ENCODE measurements at places on chromosomes 2 and 18.

- DNase-seq, result no peak
These were observed 58.9 kb upstream of the KIF5C start for GRCh38 chr2:148816176-148816575.

GRCh38 chr2:23457990-23458682, 73.2 kb downstream of the KLHL29 start:
- DNase-seq, result no peak

DNA sequence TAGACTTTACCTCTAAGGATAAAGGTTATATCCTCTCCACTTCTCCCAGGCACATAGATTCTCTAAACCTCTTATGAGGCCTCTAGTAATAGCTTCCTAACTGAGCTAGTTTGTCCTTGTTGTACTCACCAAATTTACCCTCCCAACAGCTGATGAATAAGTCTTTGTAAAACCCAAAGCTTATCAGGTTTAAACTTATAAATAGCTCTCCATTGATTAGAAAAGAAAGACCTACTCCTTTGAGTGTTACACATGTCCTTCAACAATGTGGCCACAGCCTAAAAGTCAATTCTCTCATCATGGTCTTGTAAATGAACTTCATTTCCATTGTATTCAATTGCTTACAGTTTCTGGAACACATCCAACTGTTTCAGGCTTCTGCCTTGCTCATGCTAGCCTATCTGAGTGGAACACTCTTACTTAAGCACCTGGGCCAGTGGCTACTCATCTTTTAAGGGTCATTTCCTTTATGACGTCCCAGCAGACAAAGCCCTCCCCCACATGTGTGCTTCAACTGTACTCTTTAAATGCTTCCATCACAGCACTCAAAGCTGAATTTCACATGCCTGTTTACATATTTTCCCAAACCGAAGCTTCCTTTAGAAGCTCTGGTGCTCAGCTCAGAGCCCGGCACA, 131.6 kb downstream of the CDH2 start:
- DNase-seq, result no peak

DNA sequence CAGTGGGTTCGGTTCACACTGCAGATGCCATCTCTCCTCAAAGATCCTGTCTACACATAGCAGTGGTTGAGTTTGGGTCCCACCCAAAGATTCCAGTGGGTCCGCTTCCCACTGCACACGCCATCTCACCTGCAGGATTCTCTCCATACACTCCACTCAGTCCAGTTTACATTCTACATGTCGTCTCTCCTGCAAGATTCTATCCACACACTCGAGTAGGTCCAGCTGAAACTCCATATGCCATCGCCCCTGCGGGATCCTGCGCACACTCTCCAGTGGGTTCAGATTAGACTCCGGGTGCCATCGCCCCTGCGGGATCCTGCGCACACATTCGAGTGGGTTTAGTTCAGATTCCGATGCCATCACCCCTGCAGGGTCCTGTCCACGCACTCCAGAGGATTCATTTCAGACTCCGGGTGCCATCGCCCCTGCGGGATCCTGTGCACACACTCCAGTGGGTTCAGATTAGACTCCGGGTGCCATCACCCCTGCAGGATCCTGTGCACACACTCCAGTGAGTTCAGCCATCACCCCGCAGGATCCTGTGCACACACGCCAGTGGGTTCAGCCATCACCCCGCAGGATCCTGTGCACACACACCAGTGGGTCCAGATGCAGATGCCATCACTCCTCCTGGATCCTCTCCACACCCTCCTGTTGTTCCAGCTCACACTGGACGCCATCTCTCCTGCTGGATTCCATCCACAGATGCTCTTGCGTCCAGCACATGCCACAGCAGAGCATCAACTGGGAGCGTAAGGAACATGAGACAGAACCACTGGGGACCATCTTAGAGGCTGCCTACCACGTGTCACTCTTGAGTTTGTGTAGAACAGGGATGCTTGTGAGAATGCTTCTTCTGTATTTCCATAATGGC, 3.0 kb upstream of the PXDN start:
- DNase-seq, result no peak

DNA sequence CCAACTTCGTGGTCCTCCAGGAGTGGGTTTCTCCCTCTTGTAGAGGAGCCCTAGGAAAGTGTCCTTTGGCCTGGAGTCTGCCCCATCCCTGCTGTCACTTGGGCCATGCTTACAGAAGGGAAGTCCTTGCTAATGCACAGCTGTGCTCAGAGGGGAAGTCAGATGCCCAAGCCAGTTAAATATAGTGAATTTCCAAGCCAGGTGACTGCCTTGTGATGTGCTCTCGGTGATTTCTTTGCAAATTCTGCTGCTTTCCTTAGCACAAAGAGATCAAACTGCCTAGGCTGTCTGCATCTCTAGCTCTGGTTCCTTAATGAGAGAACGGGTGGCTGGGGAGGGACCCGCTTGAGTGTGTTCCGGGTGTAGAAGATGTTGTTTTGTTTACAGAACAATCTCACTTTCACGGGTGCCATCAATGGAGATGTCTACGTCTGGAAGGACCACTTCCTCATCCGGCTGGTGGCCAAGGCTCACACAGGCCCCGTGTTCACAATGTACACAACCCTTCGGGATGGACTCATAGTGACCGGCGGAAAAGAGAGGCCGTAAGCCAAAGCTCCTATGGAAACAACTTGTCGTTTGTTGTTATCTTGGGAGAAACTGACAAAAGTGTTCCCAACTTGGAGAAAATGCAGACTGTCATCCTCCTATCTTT, 91.4 kb downstream of the RTN4 start:
- DNase-seq, result no peak

- DNase-seq, result no peak
These were observed 18.4 kb downstream of the SOX11 start for GRCh38 chr2:5710615-5711014.

DNA sequence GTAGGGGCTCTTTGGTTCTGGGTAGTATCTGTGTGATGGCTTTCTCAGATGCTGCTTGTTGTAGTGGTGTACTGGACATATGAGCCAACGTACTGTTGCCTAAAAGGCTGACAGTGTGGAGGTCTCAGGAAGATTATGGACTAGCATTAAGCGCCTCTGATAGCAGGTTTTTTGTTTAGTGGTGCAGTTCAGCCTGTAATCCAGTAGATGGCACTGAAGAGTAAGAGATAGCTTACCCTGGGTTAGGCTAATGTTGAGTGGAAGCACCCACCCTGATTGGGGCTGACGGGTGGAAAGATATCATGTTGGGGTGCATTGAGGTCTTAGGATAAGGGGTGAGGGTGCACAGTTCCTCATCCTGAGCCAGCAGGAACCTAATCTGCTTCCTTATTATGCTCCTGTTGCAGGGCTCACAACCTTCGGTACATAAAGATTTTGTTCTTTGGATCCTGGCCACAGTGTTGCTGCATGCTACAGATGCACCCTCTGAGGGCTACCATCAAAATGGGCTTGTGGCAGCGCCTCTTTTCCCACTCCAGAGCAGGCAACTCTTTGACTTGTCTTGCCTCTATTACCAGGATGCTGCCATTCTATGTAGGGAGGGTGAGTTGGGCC, 79.6 kb downstream of the MSTN start:
- no peak for DNase-seq

DNA sequence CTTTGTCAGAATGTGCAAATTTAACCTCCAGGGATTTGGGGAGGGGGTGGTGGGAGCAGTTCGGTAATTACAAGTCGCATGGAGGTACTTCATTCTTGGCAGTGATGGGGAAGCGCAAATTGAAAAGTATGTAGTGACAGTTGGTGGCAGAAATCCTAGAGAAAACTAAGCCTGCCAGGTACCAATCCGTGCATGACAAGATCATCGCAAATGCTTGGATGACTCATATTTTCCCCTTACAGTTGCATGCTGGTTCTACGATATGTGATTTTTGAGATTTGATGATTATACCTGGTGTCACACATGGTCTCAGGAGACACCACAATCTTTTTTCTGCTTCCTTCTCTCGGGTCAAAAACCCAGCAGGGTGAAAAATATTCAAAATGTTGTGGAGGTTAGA, 479.7 kb upstream of the ID2 start:
- DNase-seq, result no peak

- no peak for DNase-seq
These were observed 107.5 kb upstream of the TMEM18 start for GRCh38 chr2:784753-785152.

GRCh38 chr18:23391156-23391555, 61.9 kb upstream of the RIOK3 start:
- no peak for DNase-seq

- DNase-seq, result no peak
These were observed 26.8 kb downstream of the SLC30A6 start for GRCh38 chr2:32192418-32192817.

GRCh38 chr2:36356298-36356989, 866 bp downstream of the CRIM1 start:
- DNase-seq, result no peak

DNA sequence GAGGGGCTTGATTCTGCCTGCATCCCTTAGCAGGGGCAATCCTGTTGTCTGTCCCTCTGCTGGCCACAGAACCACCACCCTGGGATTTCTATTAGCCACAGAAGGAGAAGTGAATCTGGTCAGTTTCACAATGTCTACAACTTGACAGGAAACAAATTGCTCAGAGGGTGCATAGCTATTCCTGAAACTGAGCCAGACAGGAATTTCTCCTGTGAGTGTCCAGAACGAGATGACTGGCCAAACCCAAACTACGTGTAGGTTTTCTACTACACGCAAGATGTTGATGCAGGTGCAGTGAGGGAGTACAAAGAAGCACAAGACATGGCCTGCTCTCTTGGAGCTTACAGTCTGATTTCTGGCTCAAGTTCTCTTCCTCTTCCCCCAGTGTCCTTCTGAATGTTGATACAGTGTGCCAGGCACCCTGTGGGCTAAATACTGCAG, 201.9 kb downstream of the CLIP4 start:
- no peak for DNase-seq

DNA sequence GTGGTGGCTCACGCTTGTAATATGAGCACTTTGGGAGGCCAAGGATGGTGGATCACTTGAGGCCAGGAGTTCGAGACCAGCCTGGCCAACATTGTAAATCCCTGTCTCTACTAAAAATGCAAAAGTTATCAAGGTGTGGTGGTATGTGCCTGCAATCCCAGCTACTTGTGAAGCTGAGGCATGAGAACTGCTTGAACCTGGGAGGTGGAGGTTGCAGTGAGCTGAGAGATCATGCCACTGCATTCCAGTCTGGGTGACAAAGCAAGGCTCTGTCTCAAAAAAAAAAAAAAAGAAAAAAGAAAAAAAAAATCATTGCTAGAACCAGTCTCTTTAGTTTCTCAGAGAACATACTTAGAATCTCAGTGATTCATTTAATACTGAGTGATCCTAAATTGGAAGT, 217.1 kb downstream of the DYM start:
- DNase-seq, result no peak
